ENCODE measurements at places on chromosomes 4 and X.

- no peak for DNase-seq
Observed at GRCh38 chr4:109298279-109299010, 4.0 kb downstream of the COL25A1 start.

DNA sequence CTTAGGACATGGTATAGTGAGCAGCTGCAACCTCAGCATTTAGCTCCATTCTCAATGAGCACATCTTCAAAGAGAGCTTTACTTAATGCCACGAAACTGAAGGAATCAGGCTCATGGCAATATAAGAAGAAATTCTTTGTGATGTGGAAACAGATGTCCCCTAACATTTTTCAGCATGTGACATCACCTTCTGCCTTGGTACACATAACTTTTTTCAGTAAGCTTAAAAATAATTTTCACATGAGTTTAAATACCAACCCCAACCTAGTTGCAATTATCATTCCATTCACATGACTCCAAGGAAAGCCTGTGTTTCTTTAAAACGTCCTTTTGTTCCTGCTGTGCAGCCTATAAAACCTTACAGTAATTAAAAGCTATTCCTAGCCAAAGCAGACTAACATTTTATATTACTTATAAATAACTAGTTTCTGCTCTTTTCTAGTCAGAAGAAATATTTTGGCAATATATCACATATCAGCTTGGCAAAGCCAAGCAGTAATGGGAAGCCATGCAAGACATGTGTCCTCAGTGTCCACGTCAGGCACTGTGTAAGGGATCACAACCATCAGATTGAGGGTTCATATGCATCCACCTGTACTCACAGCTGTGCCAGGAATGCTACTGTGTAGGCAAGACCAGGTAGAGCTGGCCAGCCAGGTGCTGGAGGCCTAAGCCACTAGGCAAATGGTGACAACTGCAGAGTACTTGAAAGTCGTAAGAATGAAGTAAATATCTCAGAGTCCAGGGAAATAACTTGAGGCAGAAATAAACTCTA lies 466.6 kb downstream of the INPP4B start:
- DNase-seq = peak; percentile 66

DNA sequence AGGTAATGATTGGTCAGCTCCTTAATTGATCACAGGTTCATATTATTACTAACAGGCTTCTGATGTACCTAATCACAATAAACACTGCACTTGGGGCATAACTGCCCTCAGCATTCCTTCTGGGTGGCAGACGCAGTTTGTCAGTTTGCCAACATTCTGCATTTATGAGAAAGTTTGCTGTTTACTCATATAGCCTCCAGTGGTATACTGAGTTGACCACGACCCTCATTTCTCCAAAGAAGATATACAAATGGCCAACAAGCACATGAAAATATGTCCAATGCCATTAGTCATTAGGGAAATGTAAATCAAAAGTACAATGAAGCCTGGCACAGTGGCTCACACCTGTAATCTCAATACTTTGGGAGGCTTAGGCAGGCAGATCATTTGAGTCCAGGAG lies 26.3 kb downstream of the EFHC2 start:
- DNase-seq = no peak

GRCh38 chr4:185343726-185344581 lies 51.8 kb downstream of the LRP2BP start:
- no peak for DNase-seq

DNA sequence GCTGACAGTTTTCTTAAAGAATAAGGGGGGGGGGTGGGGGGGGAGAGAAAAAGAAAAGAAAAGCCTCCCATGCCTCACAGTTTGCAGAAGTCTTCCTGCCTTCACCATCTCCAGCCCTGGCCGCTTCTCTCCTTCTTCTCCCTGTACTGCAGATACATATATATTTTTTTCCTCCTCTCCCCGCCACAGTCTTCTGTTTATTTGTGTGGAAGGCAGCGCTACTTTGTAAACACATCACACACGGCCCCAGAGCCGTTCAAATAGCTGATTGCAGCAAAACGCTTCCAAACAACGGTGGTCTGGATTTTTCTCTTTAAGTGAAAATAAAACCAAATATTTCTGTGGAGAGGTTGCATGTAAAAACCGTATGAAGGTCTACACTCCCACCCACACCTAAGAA lies 732 bp downstream of the NLGN4X start:
- no peak for DNase-seq

GRCh38 chr4:118850488-118851173 lies 14.7 kb upstream of the SEC24D start:
- DNase-seq = no peak

DNA sequence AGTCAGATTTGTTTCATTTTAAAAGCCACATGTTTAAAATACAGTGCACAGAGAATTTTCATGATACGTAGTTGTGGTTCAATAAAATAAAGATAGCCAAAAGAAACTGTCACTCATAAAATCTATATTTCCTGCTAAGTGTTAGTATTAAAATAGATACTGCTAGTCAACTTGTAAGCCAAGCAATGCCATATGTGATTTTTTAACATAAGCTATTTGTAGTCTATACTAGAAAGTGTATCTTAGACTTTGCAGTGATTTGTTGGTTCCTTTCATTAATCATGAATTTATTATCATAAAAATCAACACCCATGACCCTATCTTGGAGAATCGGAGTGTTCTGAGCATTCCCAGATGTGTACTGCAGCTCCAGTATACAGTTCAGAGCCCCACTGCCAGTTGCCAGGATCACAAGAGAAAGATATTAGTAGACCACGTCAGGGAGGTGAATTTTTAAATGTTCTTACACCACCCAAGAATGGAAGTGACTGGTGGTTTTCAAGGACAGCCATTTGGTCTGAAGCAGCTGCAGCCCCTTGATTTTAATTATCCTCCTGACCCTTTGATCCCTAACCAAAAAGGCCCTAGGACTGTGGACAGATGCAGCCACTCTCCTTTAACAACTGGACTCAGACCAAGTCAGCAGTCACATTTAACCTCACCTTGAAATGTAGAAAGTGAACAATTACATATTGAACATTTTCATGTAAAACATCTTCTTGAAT lies 163.1 kb downstream of the PALLD start:
- no peak for DNase-seq

GRCh38 chrX:48493890-48494364 lies 14.9 kb upstream of the PORCN start:
- DNase-seq = no peak

GRCh38 chr4:75338352-75338880 lies 175.8 kb downstream of the RCHY1 start:
- peak; percentile 11 for DNase-seq

DNA sequence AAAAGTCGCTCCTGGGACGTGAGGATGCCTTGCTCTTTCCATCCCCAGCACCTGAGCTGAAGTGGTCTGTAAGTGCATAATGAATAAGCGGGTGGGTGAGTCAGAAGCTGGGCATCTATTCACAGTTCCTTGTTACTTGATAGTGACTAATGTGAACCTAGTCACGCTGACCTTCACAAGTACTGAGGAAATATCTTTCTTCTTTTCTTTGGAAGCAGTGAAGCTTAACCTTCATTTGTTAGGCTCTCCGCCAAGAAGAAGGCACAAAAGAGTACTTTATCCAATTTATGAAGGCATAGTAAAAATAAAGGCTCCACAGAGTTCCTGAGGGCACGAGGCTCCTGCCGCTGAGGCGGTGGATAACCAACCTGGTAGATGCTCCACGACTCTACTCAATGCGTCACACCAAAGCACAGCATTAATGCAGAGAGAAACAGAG lies 475.7 kb upstream of the SLIT2 start:
- peak; percentile 23 for DNase-seq

Measured in AG04450 (cell line).